ENCODE measurements at places on chromosomes 16 and 17.

DNA sequence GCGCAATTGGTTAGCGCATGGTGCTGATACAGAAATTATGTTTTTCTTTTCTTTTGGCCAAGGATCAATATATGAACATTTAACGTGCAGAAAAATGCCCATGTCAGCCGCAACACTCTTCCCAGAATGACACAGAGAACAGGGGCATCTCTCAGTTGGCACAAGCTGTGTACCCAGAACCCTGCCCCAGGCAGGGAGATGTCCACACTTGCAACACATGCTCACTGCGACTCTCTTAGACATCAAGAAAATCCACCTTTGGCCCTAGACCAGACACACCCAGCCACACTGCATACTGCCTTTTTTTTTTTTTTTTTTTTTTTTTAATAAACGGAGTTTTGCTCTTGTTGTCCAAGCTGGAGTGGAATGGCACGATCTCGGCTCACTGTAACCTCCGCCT is 17.0 kb downstream of the PITPNA start:
- no peak for DNase-seq

GRCh38 chr17:62690168-62690897 is 62.9 kb downstream of the MRC2 start:
- DNase-seq: no peak

DNA sequence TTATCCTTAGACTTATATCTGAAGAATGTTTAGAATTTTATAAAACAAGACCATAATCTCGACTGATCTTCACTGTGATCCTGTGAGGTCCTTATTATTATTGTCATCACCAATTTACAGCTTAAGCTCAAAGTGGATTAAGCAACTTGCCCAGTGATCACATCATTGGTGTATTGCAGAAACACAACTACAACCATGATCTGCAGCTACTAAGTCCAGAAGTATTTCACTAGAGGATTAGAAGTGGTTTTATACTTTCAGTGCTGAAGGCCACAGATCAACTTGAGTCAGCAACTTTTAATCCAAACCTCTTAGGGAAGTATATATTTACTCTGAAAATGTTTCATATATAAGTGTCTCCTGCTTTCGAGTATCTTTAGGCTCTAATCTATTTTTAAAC is 624.3 kb upstream of the SOX9 start:
- peak; percentile 79 for DNase-seq

DNA sequence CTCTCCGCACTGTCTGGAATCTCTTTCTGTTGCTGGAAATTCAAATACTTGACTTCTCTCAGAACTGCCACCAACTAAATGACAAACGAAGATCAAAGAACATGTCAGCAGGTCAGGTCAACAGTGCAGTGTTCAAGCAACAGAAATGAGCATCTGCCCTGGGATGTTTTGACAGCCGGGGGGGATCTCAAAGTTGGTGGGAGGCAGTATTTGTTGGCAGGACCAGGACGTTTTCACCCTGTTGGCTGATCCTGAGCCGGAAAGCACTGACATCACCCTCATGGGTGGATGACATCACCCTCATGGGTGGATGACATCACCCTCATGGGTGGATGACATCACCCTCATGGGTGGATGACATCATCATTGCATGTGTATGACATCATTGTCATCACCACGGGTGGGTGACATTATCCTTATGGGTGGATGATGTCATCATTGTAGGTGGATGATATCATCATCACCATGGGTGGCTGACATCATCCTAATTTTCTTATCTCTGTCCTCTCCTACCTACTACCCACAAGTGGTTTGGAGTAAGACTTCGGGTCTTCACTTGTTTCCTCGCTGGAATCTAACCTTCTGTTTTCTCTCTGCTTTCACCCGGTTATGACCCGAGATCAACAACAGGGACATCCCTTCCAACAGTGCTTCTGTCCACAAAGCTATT is 18.9 kb downstream of the DNAH17 start:
- peak; percentile 40 for DNase-seq

DNA sequence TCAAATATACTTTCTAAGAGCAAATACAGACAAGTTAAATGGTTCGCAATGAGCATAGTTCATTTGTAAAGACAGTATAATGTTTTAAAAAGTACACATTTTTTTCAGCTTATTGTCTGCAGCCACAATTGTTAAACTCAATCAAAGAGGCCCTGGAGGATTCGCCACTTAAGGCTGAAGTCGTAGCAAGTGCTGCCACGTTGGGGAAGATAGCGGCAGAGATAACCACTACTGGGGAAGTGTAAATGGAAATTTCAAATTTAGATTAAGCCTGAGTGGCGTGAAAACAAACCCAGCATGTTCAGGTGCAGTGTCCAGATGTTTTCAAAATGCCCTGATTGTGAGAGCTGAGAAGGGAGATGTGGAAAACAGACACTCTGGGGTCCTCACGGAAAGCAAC is 8.4 kb downstream of the PMP22 start:
- no peak for DNase-seq

DNA sequence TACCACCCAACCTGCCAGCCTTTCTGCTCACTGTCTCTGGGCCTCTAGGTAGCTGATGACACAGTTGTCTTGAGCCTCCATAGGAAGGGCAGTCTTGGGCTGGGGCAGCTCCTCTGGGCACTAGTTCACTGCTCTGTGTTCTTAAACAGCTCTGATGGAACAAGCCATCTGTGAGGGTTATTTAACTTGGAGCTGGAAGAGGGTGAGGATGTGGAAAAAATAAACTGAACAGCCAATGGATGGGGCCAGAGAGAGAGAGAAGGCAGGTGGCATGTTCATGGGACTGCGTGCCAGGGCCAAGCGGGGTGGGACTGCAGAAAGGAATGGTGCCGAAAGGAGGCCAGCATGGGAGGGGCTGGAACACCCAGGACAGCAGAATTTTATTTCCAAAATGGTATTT is 52.6 kb downstream of the HIC1 start:
- no peak for DNase-seq
